ENCODE measurements at places on chromosomes 4 and X.

GRCh38 chrX:106963111-106963510 is 36.9 kb downstream of the MORC4 start:
- DNase-seq, result no peak

DNA sequence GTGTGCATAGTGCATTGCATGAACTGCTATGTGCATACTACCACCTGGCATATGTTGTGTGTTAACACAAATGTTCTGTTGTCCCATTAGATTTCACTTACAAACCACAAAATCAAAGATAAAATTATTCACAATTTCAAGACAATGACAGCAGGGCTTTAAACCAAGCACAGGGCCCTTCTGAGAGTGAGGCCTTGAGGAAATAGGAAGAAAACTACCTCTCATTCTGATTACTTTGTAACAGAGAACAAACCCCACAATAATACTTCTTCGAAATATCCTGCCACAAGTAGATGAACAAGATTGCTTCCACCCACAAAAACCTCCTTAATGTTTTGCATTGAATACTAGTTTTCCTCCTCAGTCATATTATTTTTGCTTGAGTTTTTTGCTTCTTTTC is 85.5 kb upstream of the SPANXB1 start:
- no peak for DNase-seq

- DNase-seq, result no peak
Observed at GRCh38 chr4:179472164-179472563, 2029.9 kb upstream of the AGA start.

DNA sequence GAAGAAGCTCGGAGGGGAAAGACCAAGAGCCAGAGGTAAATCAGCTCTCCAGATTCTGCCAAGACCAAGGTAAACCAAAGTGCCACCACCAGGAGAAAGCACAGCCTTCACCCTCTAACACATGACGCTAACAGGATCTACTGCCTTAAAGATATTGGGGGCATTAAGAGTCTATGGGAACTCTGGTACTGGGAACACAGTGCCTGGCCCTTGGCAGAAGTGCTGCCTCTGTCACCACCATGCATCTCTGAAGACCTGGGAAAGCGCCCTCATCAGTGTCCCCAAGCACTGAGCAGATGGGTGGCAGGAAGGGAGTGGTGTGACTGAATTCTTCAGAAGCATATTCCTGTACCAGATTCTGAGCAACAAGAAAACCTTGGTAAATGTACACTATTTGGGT is 1.3 kb downstream of the QDPR start:
- DNase-seq, result no peak

- DNase-seq, result no peak
Observed at GRCh38 chrX:35858906-35859305, 60.6 kb upstream of the CFAP47 start.

DNA sequence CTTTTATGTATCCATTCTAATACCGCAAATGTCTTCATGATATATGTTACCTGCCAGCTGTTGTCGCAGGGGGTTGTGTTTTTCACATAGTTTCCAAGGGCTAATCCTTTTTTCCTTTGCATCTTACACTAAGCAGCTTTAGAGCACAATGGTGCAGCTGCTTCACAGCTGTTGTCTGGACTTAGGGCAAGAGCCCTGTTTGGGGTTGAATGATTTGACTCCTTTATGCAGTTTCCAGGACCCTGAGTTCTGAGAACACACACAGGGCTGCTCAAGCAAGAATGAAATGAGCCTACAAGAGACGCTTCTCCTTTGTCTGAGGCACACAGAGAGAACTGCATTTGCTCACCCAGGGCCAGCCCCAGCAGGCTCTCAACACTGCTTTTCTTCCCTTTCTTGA is 20.2 kb downstream of the CCNG2 start:
- peak; percentile 14 for DNase-seq

DNA sequence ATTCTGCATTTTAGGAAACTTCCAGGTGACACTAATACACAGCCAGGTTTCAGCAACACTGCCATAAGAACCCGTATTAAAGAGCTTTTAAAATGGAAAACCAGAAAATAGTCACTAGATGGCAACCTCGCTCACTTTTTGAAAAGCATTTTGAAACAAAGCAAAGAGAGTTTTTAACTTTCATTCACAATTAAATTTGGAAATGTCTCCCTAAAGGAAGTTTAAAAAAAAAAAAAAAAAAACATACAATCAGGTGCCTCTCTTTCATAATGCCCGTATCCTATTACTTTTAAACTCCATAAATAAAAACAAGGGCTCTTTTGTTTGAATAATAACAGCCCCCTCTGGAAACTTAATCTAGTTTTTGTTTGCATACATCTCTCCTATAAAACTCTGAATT is 20.3 kb downstream of the MEPE start:
- DNase-seq, result peak; percentile 75

DNA sequence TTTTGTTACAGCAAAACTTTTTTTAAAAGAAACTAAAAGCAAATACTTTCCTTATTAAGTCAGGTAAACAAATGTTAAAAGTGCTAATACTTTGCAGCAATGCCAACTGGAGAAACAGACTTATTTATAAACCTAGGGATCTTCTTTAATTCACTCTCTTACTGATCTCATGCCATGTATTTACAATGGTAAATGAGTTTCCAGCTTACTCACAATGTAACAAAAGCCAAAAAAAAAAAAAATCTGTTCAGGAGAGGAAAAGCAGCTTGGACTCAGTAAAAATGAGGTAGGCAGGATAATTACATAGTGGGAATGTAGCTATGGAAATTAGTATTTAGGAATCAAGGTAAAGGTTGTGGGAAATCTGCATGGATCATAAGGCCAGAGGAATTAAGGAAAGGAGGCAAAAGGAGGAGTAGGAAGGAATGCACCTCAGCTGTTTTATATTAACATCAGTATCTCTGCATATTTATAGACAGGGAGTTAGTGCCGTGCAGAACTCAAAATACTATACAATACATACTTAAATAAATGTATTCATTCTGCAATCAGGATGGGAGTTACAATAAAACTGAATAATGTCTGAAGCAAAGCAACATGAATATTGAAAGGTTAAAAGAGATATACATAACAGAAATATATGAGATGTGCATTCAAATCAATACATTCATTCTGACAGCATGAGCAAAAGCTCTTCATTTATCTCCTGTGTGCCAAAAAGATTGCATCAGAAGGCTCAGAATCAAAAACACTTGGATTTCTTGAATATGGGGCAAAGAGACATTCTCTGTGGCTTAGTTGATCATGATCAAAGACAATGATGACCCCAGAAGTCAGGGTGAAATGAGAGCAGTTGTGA is 57.9 kb upstream of the ETNPPL start:
- no peak for DNase-seq

DNA sequence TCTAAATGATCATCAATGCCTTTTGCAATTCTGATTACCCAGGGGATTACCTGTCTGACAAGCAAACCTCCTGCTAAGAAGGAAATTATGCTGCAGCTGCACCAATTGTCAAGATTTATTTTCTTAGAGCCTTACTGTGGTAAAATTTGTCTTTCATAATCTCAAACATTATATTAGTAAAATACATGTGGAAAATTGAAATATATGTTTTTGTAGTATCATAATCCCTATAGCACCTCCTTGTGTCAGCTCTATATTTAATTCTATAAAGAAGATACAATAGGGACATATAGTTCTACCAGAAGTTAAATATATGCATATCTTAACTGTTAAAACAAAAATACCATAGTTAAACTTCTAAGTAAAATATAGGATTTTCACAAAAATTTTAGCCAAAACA is 655.6 kb upstream of the PCDH10 start:
- no peak for DNase-seq

DNA sequence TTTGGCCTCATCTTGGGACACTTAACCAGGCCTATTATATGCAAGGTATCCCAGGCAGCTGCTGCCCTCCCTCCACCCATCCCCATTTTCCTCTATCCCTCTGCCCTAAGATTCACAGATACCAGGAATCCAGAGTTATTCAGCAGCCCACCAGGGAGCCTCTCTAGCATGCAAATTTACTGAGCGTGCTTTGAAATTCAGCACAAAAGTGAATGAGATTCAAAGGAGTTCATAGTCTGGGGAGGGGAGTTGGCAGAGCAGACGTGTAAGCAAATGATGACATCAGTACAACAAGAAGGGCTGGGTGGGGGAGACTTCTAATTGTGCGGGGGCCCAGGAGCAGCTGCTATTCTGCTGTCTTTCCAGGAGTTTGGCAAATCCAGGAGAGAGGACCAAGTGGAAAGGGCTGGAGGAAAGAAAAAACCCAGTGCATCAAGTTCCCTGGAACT is 1.7 kb upstream of the MTM1 start:
- DNase-seq, result no peak

- no peak for DNase-seq
Observed at GRCh38 chrX:68838571-68838910, 9.7 kb downstream of the EFNB1 start.

Measured in astrocyte of the spinal cord (primary cell).